ENCODE measurements at places on chromosomes 2 and 18.

GRCh38 chr2:148447877-148448276 lies 196.7 kb upstream of the EPC2 start:
- DNase-seq, result no peak

DNA sequence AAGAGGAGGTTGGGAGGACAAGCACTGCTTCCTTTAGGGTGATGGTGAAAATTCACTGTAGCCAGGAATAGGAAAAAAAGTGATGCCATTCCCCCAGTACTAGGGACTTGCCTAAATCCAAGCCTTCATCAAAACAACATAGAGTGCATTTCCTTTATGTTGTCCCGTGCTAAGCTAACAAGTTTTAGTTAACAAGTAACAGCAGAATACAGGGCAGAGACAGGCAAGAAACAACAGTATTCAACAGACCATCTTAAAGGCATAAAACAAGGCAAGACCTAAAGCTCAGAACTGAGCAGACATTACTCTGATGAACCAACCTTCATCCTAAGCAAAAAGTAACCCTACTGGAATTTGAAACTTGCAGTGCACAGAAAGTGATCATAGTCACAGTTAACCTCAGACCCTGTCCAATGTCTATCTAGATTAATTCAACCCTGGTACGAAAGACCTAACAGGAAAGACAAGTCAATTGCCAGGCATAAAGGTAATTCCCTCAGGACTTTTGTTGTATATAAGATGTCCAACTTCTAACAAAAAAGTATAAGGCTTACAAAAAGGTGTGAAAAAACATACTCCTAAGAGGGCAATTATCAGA lies 34.4 kb upstream of the GALNT1 start:
- no peak for DNase-seq

- no peak for DNase-seq
These were observed 20.0 kb downstream of the IL1RL2 start for GRCh38 chr2:102206666-102207341.

GRCh38 chr2:226763320-226763719 lies 36.3 kb downstream of the IRS1 start:
- DNase-seq, result no peak

- no peak for DNase-seq
These were observed 818.8 kb downstream of the SLC4A3 start for GRCh38 chr2:220446106-220446712.

DNA sequence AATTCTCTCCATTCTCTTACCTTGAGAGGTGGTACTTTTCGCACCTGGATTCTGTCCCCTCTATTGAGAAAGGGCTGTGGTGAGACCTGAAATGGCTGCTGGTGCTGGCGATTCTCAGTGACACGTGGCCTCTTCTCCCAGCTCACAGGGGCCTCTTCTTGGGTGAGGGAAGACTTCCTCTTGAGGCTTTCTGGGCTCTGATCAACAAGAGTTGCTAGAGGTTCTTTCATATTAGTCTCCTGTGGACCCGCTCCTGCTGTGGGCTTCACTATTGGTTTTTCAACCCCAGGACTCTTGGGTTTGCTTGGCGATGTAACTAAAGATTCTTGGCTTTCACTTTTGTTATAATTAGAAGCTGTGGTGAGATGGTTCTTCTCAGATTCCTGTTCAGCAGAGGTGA lies 76.3 kb upstream of the DTNB start:
- DNase-seq, result no peak

DNA sequence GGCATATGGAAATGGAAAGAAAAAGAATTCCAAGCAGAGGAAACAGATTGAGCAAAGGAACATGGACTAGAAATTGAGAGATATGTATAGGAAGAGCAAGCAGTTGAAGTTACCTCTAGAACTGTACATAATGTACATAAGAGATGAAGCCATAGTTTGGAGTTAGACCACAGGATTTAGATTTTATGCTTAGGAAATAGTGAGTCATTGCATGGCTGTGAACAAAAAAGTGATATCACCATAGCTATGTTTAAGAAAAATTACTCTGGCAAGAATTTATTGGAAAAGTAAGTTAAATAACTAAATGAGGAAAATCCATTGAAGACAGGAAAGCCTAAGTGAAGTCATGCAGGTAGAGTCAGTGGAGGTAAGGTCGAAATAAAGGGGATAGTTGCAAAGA lies 99.4 kb upstream of the GALNT5 start:
- DNase-seq, result no peak

Data from effector memory CD4-positive, alpha-beta T cell (primary cell).